ENCODE measurements at places on chromosomes 1 and 21.

GRCh38 chr1:70866542-70867264 lies 180.9 kb downstream of the PTGER3 start:
- DNase-seq, result no peak

DNA sequence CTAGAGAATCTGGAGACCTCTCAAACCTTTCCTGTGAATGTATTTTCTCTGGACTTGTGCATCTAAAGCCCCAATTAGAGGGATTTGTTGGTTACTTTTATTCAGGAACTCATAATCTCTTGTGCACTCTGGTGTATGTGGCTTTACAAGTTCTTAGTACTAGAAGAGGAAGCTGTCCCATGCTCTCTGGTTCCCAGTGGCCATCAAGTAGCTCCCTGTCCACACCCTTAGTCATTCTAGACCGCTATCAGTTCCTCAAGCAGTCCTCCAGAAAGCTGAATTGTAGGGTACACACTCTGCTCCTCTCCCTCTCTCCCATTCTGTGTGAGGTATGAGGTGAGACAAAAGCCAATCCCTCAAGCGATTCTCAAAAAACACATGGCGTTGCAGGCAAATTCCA lies 470.3 kb downstream of the PTPRC start:
- no peak for DNase-seq

- DNase-seq, result no peak
Measured at GRCh38 chr1:161133220-161133740, 813 bp upstream of the DEDD start.

DNA sequence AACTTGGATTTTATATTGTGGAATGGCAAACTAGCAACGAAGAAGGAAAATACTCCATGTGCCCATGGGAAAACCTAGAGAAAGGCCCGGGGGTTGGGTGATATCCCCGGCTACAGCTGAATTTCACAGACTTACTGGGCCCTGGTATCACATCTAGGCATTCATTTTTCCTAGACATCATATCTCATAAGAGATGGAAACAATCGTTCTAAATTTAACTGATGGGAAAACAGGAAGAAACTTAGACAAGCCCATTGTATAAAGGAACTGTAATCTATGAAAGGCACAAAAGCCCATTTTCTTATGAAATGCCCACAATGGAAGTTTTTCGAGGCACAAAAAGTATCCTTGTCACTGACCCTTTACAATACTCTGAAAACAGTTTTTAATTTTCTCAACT lies 407.9 kb upstream of the LYPLAL1 start:
- DNase-seq, result no peak
